MM.1S (cell line): ENCODE measurements at places on chromosomes 2 and 18.

DNA sequence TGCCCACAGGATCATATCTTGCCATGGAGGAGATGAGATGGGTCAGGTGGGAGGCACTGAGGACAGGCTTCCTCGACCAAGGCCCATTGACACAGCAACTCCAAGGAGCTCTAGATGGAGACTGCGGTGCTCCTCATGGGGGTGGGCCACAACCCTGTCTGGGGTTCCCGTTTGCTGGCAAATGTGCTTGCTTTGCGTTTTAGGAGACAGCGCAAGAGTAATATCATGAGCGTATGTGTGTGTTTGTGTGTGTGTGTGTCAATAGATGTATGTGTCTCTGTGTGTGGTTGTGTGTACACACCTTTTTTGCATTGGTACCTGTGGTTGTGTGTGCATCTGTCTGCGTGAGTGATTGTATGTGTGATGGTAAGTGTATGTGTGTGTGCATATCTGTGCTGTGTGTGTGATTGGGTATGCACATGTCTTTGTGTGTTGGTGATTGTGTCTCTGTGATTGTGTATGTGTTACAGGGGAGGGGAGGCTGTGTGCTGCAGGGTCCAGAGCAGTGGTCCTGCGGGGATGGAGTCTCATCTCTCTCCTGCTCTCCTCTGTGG, 4.4 kb downstream of the FBLN7 start:
- H3K36me3 ChIP-seq: no peaks in the 10 kb centered on the region
- H3K27me3 ChIP-seq: no peaks in the 10 kb centered on the region
- H3K4me3 ChIP-seq: no peak overlapping the region
- no peaks in the 10 kb centered on the region for H3K4me1 ChIP-seq

- peak overlapping the region; percentile 96 for H3K4me3 ChIP-seq
- DNase-seq: peak; percentile 8
- H3K27ac ChIP-seq: peak overlapping the region; percentile 8; the same call in 1 of the 2 replicates
- no peaks in the 10 kb centered on the region; the same call in 1 of the 2 replicates for H3K36me3 ChIP-seq
- H3K4me1 ChIP-seq: peaks cover 7% of the 10 kb centered on the region; the same call in 1 of the 2 replicates
- no peaks in the 10 kb centered on the region for H3K27me3 ChIP-seq
These were observed 770 bp downstream of the NBAS start for GRCh38 chr2:15560140-15560987.

DNA sequence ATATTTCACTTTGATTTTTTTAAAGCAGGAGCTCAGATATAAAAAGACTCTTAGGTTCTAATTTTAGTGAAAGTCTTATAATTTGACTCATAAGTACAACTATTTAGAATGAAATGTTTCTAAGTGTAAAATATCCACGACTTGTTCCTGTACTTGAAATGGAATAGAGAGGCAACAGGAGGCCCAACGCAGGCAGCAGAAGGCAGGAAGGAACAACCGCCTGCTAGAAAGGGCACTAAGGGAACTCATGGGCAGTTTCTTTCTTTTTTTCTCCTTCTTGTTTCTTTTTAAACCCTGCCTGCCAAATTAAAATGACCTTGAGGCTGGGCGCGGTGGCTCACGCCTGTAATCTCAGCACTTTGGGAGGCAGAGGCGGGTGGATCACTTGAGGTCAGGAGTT, 51.0 kb downstream of the RBMS1 start:
- no peaks in the 10 kb centered on the region for H3K27me3 ChIP-seq
- H3K4me3 ChIP-seq: no peak overlapping the region
- no peak overlapping the region for H3K27ac ChIP-seq
- no peaks in the 10 kb centered on the region for H3K36me3 ChIP-seq
- no peak for DNase-seq
- H3K4me1 ChIP-seq: no peaks in the 10 kb centered on the region

DNA sequence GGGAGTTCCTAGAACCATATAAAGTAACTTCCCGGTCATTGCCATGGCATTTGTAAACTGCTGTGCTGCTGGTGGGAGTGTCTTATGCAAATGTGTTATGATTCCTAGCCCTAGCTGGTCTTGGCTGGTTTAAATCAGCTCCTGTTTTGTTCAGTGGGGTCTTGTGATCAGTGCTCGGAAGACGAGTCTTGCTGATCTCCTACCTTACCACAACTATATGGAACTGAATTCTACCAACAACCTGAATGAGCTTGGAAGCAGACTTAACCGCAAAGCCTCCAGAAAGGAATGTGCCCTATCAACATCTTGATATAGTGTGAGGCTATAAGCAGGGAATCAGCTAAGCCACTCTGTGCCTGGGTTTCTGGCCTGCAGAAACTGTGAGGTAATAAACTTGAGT, 33.5 kb downstream of the POLE4 start:
- no peaks in the 10 kb centered on the region for H3K27me3 ChIP-seq
- no peak overlapping the region for H3K27ac ChIP-seq
- no peak overlapping the region for H3K4me3 ChIP-seq
- H3K36me3 ChIP-seq: no peaks in the 10 kb centered on the region
- DNase-seq: no peak
- no peaks in the 10 kb centered on the region for H3K4me1 ChIP-seq

DNA sequence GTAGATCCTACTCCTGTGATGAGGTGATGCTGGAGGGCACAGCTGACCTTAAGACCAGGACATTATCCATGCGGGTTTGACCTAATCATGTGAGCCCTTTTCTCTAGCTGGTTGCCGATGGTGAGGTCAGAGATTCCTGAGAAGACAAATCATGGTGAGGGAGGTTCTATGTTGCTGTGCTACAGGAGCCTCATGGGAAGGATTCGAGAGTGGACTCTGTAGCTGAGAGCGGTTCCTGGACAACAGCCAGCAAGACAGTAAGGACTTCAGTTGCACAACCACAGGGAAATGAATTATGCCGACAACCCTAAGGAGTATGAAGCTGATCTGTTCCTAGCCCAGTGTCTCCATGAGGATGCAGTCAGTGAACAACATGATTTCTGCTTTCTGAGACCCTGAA, 80.4 kb downstream of the EPB41L3 start:
- no peaks in the 10 kb centered on the region for H3K4me1 ChIP-seq
- no peak for DNase-seq
- H3K36me3 ChIP-seq: no peaks in the 10 kb centered on the region

DNA sequence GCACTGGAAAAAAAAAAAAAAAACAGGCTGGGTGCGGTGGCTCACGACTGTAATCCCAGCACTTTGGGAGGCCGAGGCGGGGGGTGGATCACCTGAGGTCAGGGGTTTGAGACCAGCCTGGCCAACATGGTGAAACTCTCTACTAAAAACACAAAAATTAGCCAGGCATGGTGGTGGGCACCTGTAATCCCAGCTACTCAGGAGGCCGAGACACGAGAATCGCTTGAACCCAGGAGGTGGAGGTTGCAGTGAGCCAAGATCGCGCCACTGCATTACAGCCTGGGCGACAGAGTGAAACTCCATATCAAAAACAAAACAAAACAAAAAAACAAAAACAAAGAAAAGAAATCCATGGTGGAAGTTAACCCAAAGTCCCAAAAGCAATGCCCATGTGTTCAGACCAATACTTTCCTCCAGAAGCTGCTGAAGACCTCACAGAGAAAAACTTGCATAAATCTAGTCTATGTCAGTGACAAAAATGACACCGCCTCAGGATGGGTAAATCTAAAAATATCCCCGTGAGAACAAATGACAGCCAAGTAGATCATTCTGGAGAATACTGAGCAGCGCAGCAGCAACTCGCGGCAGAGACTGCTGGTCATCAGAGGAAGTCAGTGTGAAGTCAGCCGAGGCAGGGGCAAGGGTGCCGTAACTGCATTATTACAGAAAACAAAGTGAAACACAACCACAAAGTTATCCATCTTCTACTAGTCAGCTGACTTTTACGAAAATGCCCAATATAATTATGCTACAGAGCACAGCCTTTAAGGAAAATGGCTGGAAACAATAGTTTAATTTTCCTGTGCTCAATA, 41.0 kb downstream of the LPIN2 start:
- H3K4me3 ChIP-seq: no peak overlapping the region
- no peak overlapping the region for H3K27ac ChIP-seq
- H3K4me1 ChIP-seq: no peaks in the 10 kb centered on the region
- no peaks in the 10 kb centered on the region for H3K36me3 ChIP-seq
- no peaks in the 10 kb centered on the region for H3K27me3 ChIP-seq

GRCh38 chr2:203484266-203485112, 50.6 kb downstream of the RAPH1 start:
- H3K27me3 ChIP-seq: no peaks in the 10 kb centered on the region
- H3K4me3 ChIP-seq: no peak overlapping the region
- H3K27ac ChIP-seq: peak overlapping the region; percentile 49
- no peaks in the 10 kb centered on the region for H3K36me3 ChIP-seq
- peak; percentile 92 for DNase-seq

DNA sequence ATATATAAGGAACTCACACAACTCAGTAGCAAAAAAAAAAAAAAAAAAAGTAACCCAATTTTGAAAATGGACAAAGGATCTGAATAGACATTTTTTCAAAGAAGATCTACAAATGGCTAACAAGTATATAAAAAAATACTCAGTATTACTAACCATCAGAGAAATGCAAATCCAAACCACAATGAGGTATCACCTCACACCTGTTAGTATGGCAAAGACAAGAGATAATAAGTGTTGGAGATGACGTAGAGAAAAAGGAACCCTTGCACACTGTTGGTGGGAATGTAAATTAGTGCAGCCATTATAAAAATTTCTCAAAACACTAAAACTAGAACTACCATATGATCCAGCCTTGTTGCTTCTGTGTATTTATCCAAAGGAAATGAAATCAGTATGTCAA, 5.8 kb upstream of the CNDP1 start:
- no peak overlapping the region for H3K4me3 ChIP-seq
- H3K27ac ChIP-seq: peak overlapping the region; percentile 59; the same call in 1 of the 2 replicates
- DNase-seq: peak; percentile 62
- H3K4me1 ChIP-seq: peaks cover 22% of the 10 kb centered on the region

GRCh38 chr2:39682066-39682692, 16.5 kb downstream of the TMEM178A start:
- no peaks in the 10 kb centered on the region for H3K36me3 ChIP-seq
- H3K4me1 ChIP-seq: no peaks in the 10 kb centered on the region
- H3K27me3 ChIP-seq: no peaks in the 10 kb centered on the region
- H3K27ac ChIP-seq: no peak overlapping the region
- H3K4me3 ChIP-seq: no peak overlapping the region

DNA sequence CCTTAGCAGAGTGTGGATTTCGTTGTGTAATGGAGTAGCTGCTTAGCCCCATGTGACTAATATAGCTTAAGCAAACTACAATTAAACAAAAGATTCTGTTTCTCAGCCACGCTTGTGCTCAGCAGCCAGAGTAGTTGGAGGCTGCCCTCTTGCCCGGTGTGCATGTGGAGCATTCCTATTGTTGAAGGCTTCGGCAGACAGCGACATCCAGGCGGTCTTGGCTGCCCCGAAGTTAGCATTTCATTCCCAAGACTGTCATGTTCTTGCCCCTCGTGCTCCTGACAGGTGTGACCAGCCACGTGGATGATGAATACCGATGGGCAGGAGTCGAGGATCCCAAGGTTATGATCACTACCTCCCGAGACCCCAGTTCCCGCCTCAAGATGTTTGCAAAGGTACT, 2.4 kb downstream of the IMP4 start:
- H3K4me1 ChIP-seq: no peaks in the 10 kb centered on the region
- H3K4me3 ChIP-seq: no peak overlapping the region
- no peak overlapping the region for H3K27ac ChIP-seq
- no peak for DNase-seq

GRCh38 chr18:7953095-7953958, 386.2 kb downstream of the PTPRM start:
- H3K27ac ChIP-seq: peak overlapping the region; percentile 36; the same call in 1 of the 2 replicates
- H3K4me3 ChIP-seq: no peak overlapping the region
- DNase-seq: peak; percentile 74
- H3K4me1 ChIP-seq: peaks cover 23% of the 10 kb centered on the region

GRCh38 chr2:201901786-201902185, 95.4 kb downstream of the CDK15 start:
- H3K27me3 ChIP-seq: no peaks in the 10 kb centered on the region
- H3K36me3 ChIP-seq: no peaks in the 10 kb centered on the region
- H3K4me1 ChIP-seq: peaks cover 25% of the 10 kb centered on the region

- H3K27ac ChIP-seq: no peak overlapping the region
- H3K27me3 ChIP-seq: peaks cover 8% of the 10 kb centered on the region; the same call in 1 of the 2 replicates
- H3K4me3 ChIP-seq: no peak overlapping the region
- H3K4me1 ChIP-seq: no peaks in the 10 kb centered on the region
- no peak for DNase-seq
- no peaks in the 10 kb centered on the region for H3K36me3 ChIP-seq
These were observed 126.2 kb downstream of the TWIST2 start for GRCh38 chr2:238974081-238974480.

DNA sequence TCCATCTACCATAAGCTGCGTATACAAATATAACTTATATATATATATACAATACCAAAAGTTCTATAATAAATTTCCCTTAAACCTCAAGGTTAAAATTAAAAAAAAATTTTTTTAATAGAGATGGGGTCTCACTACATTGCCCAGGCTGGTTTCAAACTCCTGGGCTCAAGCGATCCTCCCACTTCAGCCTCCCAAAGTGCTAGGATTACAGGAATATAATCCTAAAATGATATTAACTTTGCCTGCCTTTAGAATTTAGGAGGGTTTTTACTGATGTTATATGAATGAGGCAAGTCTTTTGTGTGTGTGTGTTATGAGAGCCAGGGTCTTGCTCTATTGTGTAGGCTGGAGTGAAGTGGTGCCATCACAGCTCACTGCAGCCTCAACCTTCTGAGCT, 49.2 kb downstream of the HNRNPLL start:
- H3K4me3 ChIP-seq: no peak overlapping the region
- H3K27ac ChIP-seq: no peak overlapping the region
- no peak for DNase-seq
- H3K36me3 ChIP-seq: no peaks in the 10 kb centered on the region
- no peaks in the 10 kb centered on the region for H3K27me3 ChIP-seq

DNA sequence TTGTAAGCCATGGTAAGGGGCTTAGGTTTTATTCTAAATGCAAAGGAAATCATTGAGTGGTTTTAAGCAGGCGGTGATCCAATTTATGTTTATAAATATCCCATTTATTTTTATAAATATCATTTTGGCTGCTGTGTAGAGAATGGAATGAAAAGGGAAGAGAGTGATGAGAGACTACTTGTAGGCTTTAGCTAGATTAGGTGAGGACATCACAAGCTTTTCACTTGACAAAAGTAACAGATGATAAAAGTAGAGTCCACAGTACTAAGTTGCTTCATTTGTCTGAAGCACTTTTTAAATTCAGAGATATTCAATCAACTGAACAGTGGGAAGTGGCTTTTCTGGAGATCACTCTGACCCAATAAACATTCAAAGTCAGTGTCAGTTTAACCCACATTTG, 65.4 kb upstream of the FSHR start:
- no peaks in the 10 kb centered on the region for H3K27me3 ChIP-seq
- no peak overlapping the region for H3K27ac ChIP-seq
- H3K4me1 ChIP-seq: no peaks in the 10 kb centered on the region
- DNase-seq: no peak
- no peak overlapping the region for H3K4me3 ChIP-seq
- no peaks in the 10 kb centered on the region for H3K36me3 ChIP-seq

GRCh38 chr2:58107803-58108710, 61.5 kb downstream of the VRK2 start:
- no peaks in the 10 kb centered on the region for H3K27me3 ChIP-seq
- DNase-seq: no peak
- H3K4me3 ChIP-seq: no peak overlapping the region
- H3K27ac ChIP-seq: no peak overlapping the region

GRCh38 chr18:54327818-54328217, 29.8 kb downstream of the STARD6 start:
- no peaks in the 10 kb centered on the region for H3K4me1 ChIP-seq
- no peaks in the 10 kb centered on the region for H3K27me3 ChIP-seq
- H3K4me3 ChIP-seq: no peak overlapping the region
- H3K36me3 ChIP-seq: no peaks in the 10 kb centered on the region
- no peak overlapping the region for H3K27ac ChIP-seq
